Purkinje cell (primary cell): ENCODE measurements at places on chromosomes 7 and 10. TPM values are rescaled to one million over a fixed set of nuclear protein-coding genes. Genes with fewer than 3 reads are reported as not detected.

Gene ZNF775
- polyA plus RNA-seq: 0.22 and 0.38 TPM in 2 replicates

Gene ZNF488
- polyA plus RNA-seq: not detected in 2 replicates

Gene GNGT1
- not detected in 2 replicates for polyA plus RNA-seq

Gene EXOC4
- polyA plus RNA-seq: 42.1 and 49.3 TPM in 2 replicates

Gene DYNC1I1
- polyA plus RNA-seq: 77.7 and 92.1 TPM in 2 replicates

Gene RSPH10B2
- 0.47 TPM in 1 of 2 replicates, not detected in the other for polyA plus RNA-seq

Gene NPC1L1
- polyA plus RNA-seq: not detected in 2 replicates

Gene SPAM1
- not detected in 2 replicates for polyA plus RNA-seq

Gene HOXA11
- polyA plus RNA-seq: not detected in 2 replicates

Gene CASP2
- 1.3 and 3.5 TPM in 2 replicates for polyA plus RNA-seq

Gene PRSS58
- polyA plus RNA-seq: not detected in 2 replicates
